ENCODE measurements at places on chromosomes 6 and 20. TPM values are rescaled to one million over a fixed set of nuclear protein-coding genes. Genes with fewer than 3 reads are reported as not detected.

The COL19A1 gene
- 3.1 TPM for polyA plus RNA-seq

GRCh38 chr6:109759098-109759955 lies 68.2 kb downstream of the FIG4 start:
- DNase-seq: no peak

The IMPG1 gene
- 1.9 TPM for polyA plus RNA-seq

- no peak for DNase-seq
Measured at GRCh38 chr20:52439375-52439774, 247.8 kb upstream of the ZFP64 start.

The MYBL2 gene
- 23.9 TPM for polyA plus RNA-seq

The CLPSL1 gene
- 0.94 TPM for polyA plus RNA-seq

GRCh38 chr6:159098636-159099106 lies 53.9 kb upstream of the TAGAP start:
- DNase-seq: no peak

The EEF1A2 gene
- 0.79 TPM for polyA plus RNA-seq

DNA sequence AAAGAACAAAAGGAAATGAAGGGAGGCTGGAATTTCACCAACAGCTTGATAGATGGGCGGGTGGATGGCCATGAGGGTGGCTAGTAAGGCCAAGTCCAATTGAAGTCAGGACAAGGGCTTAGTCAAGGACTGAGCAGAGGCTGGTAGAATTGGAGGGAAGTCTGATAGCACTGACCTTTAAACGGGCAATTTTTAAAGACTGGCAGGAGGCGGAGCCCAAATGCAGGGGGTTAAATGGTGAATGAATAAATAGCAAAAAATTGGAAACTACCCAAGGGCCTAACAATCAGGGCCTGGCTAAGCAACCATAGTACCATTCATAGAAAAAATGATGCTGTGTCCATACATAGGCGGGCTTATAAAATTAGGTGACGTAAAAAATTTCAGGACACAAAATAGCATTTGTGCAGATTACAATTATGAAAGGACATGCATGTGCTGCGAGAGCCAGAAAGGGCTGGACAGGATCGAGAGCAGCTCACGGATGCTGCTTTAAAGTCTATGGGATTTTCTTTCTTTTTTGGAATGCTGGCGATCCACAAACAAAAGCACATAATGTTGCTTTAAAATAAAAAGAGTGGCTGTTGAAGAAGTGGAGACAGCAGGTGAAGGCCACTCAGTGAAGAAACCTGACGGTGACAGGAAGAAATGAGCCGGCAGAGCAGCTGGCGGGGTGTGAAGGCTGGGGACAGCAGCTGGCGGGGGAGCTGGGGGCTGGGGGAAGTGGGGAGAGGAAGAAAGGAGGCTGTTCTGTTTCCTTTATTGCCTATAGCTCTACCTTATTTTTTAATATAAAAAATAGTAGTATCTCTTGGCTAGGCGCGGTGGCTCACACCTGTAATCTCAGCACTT lies 42.8 kb upstream of the TAF8 start:
- DNase-seq: no peak

- DNase-seq: no peak
Measured at GRCh38 chr20:23150304-23151007, 64.3 kb upstream of the CD93 start.

The TP53RK gene
- 19.8 TPM for polyA plus RNA-seq

- no peak for DNase-seq
Measured at GRCh38 chr20:2946988-2947961, 74.0 kb downstream of the PTPRA start.

The GSTA3 gene
- 0.50 TPM for polyA plus RNA-seq

GRCh38 chr6:37640786-37641395 lies 56.8 kb downstream of the MDGA1 start:
- DNase-seq: no peak

DNA sequence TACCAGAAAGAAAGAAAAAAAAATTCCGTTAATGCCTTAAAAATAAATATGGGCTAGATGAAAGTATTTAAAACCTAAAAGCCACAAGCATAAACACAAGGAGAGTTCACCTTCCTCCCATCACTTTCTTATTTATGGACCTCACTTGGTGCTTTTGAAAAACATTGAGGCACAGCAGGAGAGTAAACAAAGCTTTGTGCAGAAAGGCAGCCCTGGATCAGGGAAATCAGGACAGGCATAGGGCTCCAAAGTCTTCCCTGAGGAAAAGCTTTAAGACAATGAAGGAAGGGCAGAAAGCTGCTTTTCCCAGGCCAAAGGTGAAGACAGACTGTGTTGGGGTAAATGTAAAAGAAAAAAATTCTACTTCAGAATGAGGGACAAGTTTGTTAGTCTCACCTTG lies 207.9 kb downstream of the CLVS2 start:
- DNase-seq: no peak

DNA sequence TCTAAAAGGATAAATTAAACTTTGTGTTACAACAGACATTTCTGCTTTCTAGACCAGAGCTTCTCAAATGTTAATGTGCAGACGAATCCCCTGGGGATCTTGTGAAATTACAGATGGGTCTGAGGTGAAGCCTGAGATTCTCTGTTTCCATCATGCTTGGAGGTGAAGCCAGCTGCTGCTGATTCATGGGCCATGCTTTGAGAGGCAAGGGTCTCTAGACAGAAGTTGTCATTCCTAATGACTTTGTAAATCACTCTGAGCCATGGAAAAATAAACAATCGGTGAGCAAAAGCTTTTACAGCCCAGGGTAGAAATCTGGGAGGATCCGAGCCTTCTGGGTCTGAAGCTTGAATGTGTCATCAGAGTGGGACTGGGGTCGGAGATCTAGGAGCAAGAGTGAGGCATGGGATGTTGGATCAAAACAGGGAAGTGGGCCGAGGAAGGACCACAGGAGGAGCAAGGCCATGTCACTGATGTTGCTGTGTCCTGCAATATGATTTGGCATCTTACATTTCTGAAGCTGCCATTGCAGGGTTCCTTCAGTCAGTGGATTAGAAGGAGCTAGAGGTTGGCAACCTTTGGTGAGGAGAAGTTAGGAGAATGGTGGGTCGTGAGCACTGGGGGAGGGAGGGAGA lies 77.3 kb downstream of the TRMT11 start:
- no peak for DNase-seq

- no peak for DNase-seq
Measured at GRCh38 chr6:20366082-20366830, 35.4 kb upstream of the E2F3 start.

DNA sequence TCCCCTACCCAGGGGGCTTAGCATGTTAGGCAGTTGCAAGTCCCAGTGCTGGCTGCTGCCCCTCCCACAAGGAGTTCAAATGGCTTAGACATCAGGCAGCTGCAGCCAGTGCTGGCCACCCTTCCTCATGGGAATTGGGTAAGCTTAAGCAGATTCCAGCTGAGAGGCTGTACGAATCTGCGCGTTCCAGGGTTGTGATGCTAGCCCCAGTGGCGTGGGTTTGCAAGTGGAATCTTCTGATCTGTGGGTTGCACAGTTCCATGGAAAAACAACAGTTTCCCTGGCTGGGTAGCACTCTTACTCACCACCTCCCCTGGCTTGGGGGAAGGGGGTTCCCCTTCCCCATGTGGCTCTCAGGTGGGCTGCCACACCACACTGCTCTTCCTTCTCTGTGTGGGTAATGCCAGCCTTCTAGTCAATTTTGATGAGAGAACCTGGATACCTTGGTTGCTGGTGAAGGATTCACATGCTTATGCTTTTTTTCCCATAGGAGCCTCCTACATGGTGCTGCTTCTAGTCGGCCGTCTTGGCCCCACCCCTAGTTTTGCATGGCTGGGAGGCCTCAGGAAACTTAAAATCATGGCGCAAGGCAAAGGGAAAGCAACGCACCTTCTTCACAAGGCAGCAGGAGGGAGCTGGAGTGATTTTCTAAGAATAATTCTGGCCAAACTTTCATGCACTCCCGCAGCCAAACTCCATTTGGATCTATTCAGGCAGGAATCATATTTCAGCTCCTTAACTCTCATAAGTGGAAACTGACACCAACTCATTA lies 13.0 kb downstream of the DYNLT2 start:
- DNase-seq: no peak

DNA sequence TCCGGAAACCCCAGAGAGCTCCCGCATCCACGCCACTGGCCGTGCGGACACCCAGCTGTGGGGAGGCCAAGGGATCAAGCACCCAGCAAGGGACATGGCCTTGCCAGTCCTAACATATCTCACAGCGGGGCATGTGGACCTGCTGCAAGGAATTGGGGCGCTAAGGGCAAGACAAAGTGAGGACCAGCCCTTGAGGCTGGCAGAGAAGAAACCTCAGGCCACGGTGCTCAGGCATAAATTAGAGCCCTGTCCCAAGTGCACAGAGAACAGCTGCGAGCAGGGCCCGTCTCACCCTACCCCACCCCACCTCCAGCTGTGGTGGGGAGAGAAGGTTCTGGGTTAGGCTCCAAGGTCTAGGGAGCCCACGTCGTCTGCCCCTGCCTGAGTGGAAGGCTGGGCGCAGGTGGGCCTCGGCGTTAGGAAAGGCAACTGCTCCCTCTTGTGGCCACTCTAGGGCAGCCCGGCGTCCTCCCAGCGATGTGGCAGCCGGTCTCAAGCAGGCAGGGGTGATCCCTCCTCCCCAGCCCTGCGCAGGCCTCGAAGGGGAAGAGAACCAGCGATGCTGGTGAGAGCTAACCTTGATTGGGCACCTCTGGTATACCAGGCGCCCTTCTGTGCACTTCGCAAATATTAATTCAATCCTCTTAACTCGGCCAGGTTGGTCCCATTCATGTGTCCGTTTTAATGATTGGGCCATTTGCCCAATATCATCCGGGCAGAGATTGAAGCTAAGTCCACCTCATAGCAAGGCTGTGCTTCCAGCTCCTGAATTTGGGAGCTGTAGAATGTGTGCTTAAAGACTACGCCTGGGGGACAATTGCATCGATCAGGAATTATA lies 235.8 kb downstream of the NFATC2 start:
- no peak for DNase-seq

The IPCEF1 gene
- polyA plus RNA-seq: 5.6 TPM

Data from right renal cortex interstitium (tissue), 3 donors.